Stimulated activated CD8-positive, alpha-beta memory T cell treated with anti-CD3 and anti-CD28 coated beads, Interleukin-2, amount 100 ng/mL, for 48 hours (primary cell): ENCODE measurements at places on chromosomes 3 and 15.

GRCh38 chr3:135157045-135157740, 362.1 kb downstream of the EPHB1 start:
- no peak for DNase-seq

DNA sequence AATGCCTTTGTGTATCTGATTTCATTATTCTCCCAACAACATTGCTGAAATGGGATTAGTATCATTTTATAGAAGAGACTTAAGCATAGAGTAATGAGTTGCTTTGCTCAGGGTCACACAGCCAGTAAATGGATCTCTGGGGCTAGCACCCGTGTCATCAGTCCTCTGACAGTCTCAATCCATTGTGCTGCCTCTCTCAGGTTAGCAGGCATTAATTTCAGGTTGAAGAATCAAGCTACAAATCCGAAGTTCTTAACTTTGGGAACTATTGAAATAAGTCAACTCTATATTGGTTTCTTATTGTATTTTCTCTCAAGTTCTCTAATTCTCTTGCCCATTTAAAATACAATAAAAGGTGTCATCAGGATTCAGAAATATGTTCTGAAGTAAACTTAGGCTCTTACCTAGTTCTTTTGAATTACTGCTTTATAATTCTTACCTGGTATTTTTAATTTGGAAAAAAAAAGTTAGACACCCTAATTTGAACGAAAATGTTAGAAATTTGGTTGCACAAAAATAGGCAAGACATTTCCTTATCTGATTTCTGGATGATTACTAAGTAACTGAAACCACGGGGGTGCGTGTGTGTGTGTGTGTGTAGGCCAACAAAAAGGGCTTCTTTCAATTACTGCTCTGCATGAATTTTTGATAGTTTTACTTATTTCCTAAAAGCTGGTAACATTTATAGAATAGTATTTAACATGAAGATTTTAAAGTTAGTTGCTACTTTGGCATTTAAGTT, 189.8 kb downstream of the MBNL1 start:
- no peak for DNase-seq

DNA sequence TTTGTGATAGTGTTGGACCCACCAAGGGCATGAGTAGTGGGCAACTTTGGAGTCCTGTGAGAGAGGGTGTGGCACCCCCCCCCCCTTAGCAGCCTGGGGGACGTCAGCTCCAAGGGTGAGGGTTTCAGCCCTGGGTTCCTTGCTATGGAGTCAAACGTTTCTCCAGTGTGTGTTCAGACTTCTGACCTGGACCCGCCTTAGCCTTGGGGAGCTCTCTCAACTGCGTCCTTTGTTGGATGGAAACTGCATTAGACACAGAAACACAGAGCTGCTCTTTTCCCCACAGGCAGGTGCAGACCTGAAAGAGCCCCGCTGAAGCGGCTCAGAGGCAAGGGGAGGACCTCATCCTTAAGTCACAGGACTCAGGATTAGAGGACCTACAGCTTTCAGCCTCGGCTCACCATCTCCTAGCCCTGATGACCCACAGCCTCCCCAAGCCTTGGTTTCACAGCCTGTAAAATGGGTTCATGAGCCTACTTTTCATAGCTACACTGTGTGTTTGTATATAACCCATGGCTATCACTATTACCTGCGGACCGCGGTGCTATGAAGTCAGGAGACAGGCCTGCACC, 19.9 kb downstream of the ZNF710 start:
- no peak for DNase-seq

- DNase-seq: no peak
Observed at GRCh38 chr15:73244333-73244732, 124.4 kb downstream of the HCN4 start.

DNA sequence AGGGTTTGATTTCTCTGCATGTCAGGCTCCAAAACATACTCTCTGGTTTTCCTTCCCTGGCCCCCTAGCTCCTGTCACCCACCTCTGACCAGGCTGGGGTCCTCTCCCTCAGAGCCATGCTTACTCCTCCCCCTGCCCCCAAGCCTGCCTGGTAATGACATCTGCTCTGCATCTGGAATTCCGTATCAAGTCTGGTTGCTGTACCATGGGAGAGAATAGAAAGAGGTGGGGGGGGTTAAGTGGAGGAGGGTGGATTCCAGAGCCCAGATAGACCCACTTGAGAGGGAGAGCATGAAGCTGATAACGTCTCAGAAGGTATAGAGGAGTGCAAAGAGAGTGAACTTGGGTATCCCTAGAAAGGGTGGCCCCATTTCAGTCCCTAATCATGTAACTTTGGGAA, 4.2 kb downstream of the IGDCC4 start:
- no peak for DNase-seq

DNA sequence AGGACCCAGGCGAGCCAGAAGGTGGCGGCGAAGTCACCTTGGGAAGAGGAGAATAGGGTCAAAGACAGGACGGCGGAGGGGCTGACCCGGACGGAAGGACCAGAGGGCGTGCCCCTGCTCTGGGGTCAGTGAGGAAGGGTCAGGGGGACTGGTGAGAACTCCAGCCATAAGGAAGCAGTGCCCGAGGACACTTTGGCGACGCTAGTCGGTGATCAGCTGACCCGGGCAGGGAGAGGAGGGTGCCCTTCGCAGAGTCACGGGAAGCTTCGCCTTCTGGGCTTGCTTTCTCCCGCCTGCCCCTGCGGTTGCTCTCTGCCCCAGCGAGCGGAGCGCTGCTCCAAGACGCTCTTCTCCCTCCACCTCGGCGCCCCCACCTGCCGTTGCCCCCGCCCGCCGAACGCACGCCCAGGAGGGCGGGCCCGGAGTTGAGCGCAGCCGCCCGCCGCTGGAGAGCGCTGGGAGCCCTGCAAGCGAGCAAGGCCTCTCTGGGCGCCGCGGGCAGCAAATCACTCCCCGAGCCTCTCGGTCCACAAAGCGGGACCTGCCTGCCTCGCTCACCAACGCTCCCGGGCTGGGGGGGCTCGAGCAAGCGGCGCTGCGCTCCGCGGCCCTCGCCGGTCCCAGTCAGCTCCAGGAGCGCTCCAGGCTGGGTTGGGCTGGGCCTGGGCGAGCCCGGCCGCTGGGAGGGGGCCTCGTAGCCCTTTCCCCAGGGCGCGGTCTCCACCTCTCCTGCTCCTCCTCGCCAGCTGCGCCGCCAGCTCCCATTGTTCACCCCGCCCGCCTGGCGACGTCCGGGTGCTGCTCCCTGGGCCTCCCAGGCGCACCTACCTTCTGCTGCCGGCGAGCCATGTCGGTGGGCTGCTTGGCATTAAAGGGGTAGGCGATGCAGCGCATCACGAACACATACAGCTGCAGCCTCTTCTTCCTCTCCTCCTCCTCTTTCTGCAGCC, 1.2 kb downstream of the CADPS start:
- DNase-seq: no peak

- no peak for DNase-seq
Observed at GRCh38 chr3:118636841-118637240, 397.8 kb downstream of the IGSF11 start.

GRCh38 chr3:4850211-4850927, 128.9 kb upstream of the BHLHE40 start:
- no peak for DNase-seq

DNA sequence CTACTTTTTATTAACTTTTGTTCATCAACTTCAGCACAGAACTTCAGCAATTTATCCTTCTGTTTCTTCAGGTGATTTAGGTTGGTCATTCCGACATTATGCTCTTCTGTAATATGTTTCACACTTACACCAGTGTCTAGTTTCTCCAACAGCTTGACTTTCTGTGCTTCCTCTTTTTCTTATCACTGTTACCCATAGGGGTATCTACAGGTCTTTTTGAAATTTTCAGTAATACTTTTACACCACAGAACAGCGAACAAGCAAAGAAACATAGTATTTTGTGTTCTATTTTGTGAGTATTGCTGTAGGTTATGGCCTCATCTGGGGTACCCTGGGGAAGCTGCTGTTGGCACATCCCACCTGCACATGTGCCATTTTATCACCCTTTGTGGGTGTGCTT, 260.7 kb downstream of the NSUN3 start:
- no peak for DNase-seq

GRCh38 chr3:195699388-195699771, 21.4 kb upstream of the MUC20 start:
- no peak for DNase-seq

DNA sequence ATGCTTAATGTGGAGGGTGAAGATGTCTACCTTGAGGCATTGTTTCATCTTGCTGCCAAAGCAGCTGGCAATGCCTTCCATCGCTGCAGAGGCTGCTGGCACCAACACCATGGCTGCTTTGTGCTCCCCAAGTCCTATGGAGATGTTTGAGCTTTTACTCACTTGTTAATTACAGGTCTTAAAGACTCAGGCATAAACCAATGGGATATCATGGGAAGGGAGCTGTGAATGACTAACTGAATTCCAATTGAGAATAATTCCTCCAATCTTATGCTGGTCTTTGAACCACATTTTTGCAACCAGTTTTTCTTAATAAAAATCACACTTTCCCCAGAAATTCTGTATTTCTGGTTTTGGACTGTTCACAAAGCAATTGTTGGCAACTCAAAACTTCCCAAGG, 762.0 kb downstream of the GBE1 start:
- DNase-seq: no peak

- no peak for DNase-seq
Observed at GRCh38 chr3:25430287-25430934, 2.3 kb downstream of the RARB start.

DNA sequence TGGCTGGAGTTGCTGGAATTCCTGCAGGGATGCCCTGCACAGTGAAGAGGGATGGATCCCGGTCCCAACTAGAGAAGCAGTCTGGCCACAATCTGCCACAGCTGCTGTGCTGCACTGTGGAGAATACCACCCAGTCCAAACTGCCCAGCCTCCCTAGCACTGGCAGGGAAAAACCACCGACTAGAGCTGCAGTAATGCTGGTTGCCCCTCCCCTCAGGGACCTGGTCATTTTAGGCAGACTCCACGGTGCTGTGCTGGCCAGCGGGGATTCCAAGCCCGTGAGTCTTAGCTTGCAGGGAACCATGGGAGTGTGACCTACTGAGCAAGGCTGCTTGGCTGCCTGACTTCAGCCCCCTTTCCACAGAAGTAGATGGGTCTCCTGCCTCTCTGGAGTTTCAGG, 478.0 kb upstream of the ATP11B start:
- no peak for DNase-seq

GRCh38 chr3:75042941-75043340, 428.5 kb upstream of the CNTN3 start:
- DNase-seq: no peak
